ENCODE measurements at places on chromosomes 5 and 9. TPM values are rescaled to one million over a fixed set of nuclear protein-coding genes. Genes with fewer than 3 reads are reported as not detected.

DNA sequence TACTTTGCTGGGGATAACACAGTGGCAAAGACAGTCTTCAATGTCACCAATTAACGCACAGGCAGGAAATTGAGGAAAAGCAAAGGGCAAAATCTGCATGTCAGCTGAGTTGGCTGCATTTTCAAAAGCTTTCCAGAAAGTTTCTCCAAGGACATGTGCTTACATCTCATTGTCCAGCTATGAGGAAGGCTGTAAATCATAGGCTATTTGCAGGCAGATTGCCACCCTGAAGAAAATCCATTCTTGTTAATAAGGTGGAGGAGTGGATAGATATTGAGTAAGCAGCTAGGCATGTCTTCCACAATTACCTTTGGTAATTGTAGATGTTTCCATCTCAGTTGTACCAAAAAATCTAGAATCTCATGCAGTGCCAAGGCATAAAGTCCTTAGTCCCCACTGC lies 278.0 kb upstream of the NUDT12 start:
- no peaks in the 10 kb centered on the region for H3K4me1 ChIP-seq
- H3K36me3 ChIP-seq: no peaks in the 10 kb centered on the region
- H3K27me3 ChIP-seq: no peaks in the 10 kb centered on the region
- no peak overlapping the region for H3K4me3 ChIP-seq
- H3K27ac ChIP-seq: no peak overlapping the region
- no peak for DNase-seq

GRCh38 chr5:43386960-43387362 lies 25.2 kb downstream of the CCL28 start:
- no peak overlapping the region for H3K27ac ChIP-seq
- H3K4me3 ChIP-seq: no peak overlapping the region
- peaks cover 13% of the 10 kb centered on the region for H3K4me1 ChIP-seq
- no peaks in the 10 kb centered on the region for H3K27me3 ChIP-seq

DNA sequence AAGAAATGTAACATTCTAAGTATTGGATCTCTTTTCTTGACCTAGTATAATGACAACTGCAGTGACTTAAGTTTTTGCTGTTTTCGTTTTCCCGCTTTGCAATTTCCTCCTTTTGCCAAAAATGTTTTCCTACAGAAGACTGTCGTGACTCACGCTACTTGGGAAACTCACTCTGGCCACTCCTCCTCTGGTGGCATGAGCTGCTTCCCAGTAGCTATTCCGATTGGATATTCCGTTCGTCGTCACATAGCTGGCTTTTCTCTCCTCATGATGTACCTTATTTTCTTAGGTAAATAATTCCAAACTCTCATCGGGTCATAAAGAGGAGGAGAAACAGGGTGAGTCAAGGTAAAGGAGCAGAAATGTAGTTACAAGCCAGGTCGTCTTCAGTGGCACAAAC lies 64.9 kb downstream of the GOLPH3 start:
- H3K27ac ChIP-seq: no peak overlapping the region
- peaks cover 12% of the 10 kb centered on the region for H3K36me3 ChIP-seq
- DNase-seq: no peak
- H3K4me1 ChIP-seq: peaks cover 2% of the 10 kb centered on the region
- no peaks in the 10 kb centered on the region for H3K27me3 ChIP-seq

DNA sequence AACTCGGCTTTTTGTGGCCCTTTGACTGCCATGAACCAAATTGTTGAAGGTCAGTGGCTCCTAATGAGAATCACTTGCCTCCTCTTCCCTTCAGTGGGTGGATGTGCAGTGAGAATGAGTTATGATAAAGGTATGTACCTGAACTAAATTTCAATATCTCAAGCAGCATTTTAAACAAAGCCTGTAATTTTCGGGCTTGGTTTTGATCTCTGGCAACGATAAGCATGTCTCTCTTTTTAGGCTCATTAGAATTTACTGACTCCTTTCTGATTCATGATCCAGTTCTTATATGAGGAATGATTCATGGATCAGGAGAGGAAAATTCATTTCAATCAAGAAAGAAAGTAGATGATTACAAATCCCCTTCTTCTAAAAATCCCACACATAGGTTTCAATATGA lies 305.5 kb downstream of the ARRDC3 start:
- H3K27me3 ChIP-seq: peaks cover under 1% of the 10 kb centered on the region
- peaks cover 3% of the 10 kb centered on the region for H3K4me1 ChIP-seq
- DNase-seq: no peak
- no peak overlapping the region for H3K4me3 ChIP-seq
- H3K27ac ChIP-seq: no peak overlapping the region

DNA sequence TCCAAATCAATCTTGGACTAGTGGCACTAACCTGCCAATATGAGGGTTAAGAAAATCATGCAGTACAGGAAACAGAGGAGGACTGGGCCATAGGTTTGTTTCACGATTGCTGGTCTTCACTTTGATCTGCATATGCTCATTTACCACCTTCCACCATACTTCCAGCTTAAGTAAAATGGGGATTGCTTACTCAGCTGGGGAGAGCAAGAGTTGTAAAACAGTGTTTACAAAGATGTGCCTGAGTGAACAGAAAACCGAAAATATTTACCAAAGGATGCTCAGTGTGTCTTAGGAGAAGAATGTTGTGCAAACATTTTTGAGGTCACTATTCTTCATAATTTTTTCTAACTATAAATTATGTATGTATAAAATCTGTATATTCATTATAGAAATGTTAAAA lies 65.1 kb upstream of the DNAH5 start:
- no peak for DNase-seq
- peaks cover 5% of the 10 kb centered on the region for H3K4me1 ChIP-seq
- H3K27me3 ChIP-seq: peaks cover 37% of the 10 kb centered on the region
- no peak overlapping the region for H3K4me3 ChIP-seq

- peaks cover 6% of the 10 kb centered on the region for H3K36me3 ChIP-seq
- peak; percentile 65 for DNase-seq
- H3K4me1 ChIP-seq: peaks cover 15% of the 10 kb centered on the region
These were observed 42.4 kb downstream of the PAX5 start for GRCh38 chr9:36991516-36992134.

DNA sequence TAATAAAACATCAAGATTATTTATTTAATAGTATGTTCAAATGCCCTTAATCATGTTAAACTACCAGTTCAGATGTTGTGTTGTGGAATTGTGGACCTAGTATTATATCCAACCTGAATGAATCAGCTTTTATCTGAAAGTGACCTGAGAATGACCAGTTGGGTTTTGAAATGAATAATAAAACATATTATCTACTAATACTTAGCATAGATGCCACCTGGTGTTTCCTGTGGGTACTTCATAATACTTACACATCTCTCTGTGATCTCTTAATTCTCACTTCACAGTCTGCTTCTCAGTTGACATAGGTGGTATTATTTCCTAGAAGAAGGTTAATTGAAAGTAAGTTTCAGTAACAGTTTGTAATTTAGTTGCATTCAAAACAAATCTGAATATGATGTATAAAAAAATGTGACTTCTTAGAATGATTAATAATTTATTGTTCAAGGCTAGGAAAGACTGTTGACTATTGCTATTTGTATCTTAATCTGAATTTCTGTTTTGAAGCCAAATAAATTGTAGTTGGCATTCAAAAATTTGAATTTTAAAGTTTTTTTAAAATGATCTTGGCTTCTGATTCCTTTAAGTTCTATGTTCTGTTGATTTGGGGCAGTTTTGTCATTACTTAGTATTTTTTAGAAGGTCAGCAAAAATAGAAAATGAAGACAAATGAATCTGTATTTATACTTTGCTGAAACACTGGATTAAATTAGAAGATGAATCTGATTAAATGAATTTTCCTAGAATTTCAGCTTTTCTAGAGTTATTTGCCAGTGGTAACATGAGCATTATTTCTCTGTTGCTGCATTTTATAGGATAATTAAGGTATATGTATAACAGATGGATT lies 48.2 kb downstream of the KIF2A start:
- H3K4me3 ChIP-seq: no peak overlapping the region
- DNase-seq: no peak
- peaks cover 10% of the 10 kb centered on the region for H3K4me1 ChIP-seq

DNA sequence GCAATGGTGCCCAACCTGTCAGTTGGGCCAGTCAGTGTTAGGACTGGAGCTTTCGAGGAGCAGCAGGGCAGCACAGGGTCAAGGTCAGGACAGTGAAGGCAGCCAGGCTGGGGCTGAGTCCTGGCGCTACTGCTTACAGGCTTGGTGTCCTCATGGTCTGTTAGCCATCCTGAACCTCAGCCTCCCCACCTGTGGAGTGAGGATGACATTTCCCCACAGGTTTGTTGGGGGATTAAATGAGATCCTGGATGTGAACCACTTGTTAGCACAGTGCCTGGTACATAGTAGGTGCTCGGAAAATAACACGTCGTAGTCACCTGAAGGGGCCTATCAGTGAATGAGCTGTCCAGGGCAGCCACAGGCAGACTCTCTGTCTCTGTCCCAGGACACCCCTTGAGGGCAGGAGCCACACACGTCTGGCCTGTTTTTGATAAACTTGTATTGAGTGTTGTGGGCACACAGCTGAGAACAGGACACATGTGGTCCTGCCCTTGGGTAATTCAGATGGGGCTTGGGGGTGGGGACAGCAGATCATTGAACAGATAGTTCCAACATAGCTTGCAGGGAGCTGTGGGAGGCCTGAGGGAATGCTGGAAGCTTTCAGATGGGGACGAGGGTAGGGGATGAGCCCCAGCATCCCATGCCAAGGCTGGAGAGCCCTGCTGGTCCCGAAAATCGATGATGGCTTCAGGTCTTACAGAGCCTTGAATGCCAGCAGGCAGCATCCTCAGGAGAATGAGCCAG lies 69.3 kb downstream of the AMBP start:
- peak; percentile 9 for DNase-seq
- no peak overlapping the region for H3K27ac ChIP-seq
- no peaks in the 10 kb centered on the region for H3K4me1 ChIP-seq
- H3K4me3 ChIP-seq: no peak overlapping the region
- H3K27me3 ChIP-seq: peaks cover 3% of the 10 kb centered on the region

DNA sequence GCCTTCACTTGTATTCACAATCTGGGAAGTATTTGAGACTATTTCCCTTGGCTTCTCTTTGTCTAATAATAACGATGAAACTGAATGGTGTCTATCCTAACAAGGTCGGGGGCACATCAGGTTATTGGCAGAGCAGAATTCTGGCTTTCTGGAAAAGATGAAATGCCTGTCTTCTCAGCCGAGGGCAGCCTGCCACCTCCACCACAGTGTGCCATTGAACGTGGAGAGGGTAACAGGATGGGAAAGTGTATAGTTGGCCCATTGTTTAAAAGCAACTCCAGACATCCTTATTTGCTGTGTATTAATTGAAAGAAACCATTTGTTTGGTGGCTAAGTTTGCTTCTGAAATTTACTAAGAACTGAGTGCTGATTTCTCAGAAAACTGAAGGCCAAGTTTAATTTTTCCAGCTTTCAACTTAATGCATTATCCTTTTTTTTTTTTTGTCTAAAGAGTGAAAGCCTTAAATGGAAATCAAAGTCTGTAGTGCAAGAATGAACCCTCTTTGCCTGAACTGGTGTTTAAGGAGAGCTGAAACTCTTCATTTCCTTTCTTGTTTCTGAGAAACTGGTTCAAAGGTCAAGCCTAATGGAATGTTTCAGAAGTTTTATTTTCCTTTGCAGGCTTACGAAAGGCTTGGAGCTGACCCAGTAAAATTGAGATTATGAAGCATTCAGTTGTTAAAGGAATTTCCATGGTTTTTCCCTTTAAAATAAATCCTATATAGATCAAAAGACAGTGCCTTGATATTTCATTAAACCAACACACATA lies 563.7 kb upstream of the DAP start:
- H3K36me3 ChIP-seq: no peaks in the 10 kb centered on the region
- no peak overlapping the region for H3K27ac ChIP-seq
- H3K4me1 ChIP-seq: no peaks in the 10 kb centered on the region
- H3K27me3 ChIP-seq: no peaks in the 10 kb centered on the region
- DNase-seq: no peak
- no peak overlapping the region for H3K4me3 ChIP-seq

DNA sequence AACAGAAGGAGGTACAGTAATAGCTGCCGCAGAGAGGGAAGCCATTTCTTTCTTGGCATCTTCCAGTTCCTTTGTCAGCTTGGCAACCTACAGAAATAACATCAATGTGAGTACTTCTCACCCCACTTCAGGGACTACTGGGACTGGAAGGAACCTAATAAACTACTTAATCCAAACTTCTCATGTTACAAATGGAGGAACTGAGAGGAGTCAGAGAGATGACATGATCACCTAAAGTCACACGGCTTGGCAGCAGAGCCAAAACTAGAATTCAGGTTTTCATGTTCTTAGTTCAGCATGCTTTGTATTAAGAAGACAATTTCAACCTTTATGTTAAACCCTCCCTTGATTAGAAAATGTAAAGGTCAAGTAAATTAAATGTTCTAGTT lies 44.7 kb downstream of the DIAPH1 start:
- peaks cover 31% of the 10 kb centered on the region for H3K36me3 ChIP-seq
- H3K4me3 ChIP-seq: no peak overlapping the region
- no peaks in the 10 kb centered on the region for H3K4me1 ChIP-seq
- H3K27ac ChIP-seq: no peak overlapping the region

SOHLH1 gene
- total RNA-seq: not detected

CDC20B gene
- 0.28 TPM for total RNA-seq

TAS2R1 gene
- total RNA-seq: not detected

All from activated naive CD8-positive, alpha-beta T cell treated with anti-CD3 and anti-CD28 coated beads, Interleukin-2, amount 10 ng/mL, durations not matched to agents 7 days and 5 days (primary cell).